ENCODE measurements at places on chromosomes 13 and 19.

- no peak for DNase-seq
These were observed 477 bp upstream of the PLEKHF1 start for GRCh38 chr19:29664753-29665214.

- DNase-seq: no peak
These were observed 64.7 kb downstream of the ZNF44 start for GRCh38 chr19:12229990-12230389.

DNA sequence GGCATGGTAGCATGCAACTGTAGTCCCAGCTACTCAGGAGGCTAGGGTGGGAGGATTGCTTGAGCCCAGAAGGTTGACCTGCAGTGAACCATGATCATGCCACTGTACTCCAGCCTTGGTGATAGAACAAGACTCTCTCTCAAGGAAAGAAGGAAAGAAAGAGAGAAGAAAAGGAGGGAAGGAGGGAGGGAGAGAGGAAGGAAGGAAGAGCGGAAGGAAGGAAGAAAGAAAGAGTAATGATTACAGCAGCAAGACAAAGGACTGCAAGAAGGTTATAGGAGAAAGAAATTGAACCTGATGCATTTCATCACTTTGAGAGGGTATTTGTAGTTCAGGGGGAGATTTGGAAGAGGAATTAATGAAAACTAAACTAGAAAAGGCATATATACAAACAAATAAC, 155.7 kb downstream of the LACC1 start:
- DNase-seq: no peak

DNA sequence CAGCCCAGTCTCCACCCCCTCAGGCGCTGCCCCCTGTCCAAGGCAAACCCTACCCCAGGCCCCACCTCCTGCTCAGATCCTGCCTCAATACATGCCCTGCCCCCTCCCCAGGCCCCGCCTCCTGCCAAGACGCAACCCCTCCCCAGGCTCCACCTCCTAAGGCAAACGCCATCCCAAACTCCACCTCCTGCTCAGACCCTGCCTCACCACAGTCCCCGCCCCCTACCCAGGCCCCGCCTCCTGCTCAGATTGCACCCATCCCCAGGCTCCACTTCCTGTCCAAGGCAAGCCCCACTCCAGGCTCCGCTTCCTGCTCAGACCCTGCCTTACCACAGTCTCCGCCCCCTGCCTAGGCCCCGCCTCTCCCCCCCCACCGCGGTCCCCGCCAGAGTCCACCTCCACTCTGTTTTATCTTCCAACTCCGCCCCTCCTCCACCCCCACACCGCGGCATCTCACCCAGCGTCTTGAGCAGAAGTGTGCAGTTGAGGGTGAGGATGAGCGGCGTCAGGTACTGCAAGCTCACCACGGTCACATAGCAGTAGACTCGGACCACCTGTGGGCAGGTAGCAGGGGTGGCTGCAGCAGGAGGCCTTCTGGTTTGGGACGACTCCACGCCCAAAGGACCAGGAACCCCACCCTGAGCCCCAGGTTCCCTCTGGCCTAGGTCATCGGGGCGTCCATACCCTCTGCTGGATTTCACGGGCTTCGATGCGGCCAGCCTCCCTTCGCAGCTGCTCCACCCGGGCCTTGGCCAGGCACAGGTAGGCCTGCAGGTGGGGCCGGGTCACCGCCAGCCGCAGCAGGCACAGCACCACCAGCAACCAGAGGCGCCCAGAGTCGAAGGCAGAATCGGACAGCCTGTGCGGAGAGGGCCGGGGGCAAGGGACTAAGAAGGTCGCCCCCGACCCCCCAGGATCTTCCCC, 17.7 kb downstream of the TMEM161A start:
- peak; percentile 15 for DNase-seq

GRCh38 chr19:1112268-1113029, 8.7 kb downstream of the GPX4 start:
- no peak for DNase-seq

- no peak for DNase-seq
These were observed 23.8 kb upstream of the KLF12 start for GRCh38 chr13:74158028-74158427.

GRCh38 chr19:10228920-10229319, 2.2 kb downstream of the S1PR2 start:
- no peak for DNase-seq

DNA sequence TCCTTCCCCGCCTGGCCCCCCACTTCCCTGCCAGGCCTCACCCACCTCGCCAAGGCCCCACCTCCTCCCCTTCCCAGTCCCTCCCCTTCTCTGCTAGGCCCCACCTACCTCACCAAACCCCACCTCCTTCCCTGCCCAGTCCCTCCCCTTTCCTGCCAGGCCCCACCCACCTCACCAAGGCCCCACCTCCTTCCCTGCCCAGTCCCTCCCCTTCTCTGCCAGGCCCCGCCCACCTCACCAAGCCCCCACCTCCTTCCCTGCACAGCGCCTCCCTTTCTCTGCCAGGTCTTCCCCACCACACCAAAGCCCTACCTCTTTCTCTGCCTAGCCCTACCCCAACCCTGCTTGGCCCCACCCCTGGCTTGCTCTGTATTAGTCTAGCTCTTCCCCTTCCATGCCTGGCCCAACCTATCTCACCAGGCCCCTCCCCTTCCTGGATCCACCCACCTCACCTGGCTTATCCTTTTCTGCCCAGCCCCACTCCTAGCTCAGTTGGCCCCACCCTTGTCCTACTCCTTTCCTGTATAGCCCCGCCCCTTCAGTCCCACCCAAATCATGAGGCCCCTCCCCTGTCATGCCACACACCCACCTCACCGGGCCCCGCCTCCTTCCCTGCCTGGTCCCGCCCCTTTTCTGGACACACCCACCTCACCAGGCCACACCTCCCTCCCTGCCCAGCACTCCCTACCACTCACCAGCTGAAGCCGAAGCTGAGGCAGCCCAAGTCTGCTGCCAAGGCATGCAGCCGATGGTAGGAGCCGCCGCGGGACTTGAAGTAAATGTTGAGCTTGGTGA, 16.2 kb downstream of the CERS1 start:
- DNase-seq: no peak

GRCh38 chr13:65540175-65540574, 1690.0 kb downstream of the PCDH9 start:
- DNase-seq: no peak

- DNase-seq: no peak
These were observed 60.9 kb downstream of the WDFY2 start for GRCh38 chr13:51645154-51645650.

DNA sequence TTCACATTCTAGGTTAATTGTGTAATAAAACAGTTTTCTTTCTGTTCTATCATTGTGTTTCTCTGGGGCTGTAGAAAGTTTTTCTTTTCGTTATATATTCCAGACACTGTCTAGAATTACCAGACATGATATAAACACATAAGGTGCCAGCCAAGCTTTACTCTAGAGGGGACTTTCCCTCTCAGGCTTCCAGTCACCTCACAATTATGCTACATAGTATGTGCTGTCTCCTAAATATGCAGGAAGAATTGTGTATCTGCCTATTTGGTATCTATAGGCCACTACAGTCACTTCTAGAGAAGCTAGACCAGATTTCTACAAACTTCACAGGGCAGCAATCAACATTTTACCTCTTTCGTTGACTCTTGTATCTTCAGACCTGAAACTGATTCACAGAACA, 14.6 kb downstream of the ZNF257 start:
- no peak for DNase-seq

- no peak for DNase-seq
These were observed 32.1 kb upstream of the SLITRK1 start for GRCh38 chr13:83914368-83914767.

DNA sequence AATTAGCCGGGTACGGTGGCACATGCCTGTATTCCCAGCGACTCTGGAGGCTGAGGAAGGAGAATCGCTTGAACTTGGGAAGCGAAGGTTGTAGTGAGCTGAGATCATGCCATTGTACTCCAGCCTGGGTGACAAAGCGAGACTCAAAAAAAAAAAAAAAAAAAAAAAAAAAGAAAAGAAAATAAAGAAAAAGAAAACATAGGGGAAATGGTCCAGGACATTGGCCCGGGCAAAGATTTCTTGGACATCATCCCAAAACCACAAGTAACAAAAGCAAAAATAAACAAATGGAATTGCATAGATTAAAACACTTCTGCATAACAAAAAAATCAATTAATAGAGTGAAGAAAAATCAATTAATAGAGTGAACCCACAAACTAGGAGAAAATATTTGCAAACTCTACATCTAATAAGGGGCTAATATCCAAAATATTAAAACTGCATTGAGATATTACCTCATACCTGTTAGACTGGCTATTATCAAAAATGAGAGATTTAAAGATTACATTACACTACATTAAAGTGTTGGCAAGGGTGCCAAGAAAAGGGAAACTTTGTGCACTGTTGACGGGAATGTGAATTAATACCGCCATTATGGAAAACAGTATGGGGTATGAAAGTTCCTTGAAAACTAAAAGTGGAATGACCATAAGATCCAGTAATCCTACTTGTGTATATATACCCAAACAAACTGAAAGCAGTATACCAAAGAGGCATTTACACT, 18.5 kb upstream of the ABCC4 start:
- no peak for DNase-seq

DNA sequence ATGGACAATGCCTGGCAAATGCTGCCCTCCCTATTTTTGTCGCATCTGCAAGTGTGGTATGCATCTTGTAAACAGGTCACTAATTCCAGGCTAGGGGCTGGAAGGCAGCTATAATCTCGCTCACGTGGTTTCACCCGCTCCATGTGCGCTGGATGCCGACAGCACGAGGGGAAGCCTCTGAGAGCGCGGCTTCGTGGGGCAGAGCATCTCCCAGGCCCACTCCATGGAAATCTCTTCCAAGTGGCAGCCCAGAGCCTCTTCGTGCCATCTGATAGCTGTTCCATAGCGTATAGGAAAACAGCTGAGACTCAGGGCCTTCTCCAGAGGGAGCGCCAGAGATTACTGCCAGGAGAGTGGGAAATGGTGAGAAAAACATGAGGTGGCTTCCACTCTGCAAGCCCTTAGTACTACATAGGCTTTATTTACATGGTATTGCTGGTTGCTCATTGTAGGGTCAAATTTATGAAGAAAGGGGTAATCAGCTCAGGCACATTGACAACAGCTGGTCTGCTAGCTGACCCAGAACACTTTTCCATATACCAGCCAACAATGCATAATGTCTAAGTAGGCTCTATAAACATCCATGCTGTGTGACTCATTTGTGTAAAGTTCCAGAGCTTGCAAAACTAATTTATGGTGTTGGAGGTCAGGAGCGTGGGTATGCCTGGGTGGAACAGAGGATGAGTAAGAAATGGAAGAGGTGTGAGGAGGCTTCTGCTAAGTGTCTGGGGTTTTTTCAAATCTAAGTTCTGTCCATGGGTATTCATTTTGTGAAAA, 165.2 kb downstream of the SHISA2 start:
- peak; percentile 32 for DNase-seq

DNA sequence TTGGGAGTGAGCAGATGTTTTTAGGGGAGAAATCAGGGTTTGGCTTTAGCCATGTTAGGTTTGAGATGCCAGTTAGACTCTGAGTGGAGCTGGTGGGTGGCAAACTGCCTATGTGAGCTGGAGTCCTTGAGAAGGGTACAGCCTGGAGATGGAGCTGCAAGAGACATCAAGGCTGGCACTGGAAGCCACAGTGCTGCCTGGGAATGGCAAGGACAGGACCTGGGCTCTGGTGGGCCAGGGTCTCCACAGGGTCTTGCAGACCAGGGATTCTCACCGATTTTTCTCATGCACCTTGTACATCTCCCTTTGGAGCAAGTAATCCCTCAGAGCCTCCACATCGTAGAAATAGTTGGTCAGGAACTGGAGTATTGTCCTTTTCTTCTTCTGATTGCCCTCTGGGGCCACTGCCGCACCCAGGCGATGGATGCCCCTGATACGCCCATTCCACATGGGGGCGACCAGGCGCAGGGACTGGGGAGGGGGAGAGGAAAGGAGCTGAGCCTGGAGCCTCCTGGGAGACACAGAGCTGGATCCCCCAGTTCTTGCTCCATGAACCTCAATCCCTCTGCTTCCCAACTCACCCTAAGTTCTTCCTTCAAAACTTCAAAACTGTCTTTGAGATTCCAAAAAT, 1.7 kb downstream of the DMAC2 start:
- no peak for DNase-seq

- DNase-seq: peak; percentile 14
These were observed 3.9 kb downstream of the ZNF266 start for GRCh38 chr19:9431475-9431874.

DNA sequence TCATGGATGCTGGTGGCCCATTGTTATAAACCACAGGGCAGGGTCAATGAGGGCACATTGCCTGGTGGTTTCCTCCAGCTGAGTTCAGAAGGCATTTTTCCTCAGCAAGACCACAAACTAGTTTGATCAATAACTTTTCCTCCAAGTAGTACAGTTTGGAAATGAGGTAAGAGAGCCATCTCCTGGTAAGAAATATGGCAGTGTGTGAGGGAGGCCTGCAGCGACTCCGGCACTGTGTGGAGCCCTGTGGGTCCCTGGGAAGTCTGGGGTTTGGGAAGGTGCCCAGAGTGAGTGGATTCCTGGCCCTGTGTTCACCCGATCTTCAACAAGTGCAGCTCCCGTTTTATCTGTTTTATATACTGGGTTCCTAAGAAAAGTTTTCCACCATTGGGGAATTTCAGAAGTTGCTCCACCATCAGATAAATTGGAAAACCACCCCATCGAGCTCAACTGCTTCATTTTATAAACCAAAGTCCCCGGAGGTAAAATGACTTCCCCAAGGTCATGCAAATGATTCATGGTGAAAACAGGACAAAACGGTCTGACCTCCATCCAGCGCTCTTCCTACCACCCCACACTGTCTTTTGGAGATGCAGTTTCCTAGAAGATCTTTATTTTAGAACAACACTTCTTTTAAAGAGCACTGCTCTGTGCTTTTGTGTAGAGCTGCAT, 148.4 kb downstream of the KATNAL1 start:
- DNase-seq: no peak

DNA sequence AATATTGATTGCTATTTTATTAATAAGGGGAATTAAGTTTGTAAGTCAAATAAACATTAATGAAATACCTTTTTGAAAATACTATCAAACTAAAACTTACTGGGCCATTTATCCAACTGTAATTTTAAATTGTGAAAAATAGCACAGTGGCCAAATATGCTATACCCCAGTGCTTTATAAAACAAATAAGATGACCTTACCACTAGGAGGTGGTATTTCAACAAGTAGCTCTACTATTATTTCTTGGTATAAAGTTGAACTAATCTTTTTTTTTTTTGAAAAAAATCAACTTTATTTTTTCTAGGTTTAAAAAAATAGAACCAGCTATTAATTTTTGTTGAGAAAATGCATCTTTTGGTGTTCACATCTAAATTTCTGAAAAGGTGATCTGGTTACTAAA, 14.7 kb downstream of the LACC1 start:
- DNase-seq: no peak

GRCh38 chr19:35935911-35936737, at the start of gene LRFN3:
Gene LRFN3 (plus strand): TSS chr19:35936374. CDS start chr19:35939426, 3,052 bp downstream.
- peak; percentile 92 for DNase-seq

- no peak for DNase-seq
These were observed 4.8 kb upstream of the ZNF253 start for GRCh38 chr19:19860756-19861390.

- DNase-seq: no peak
These were observed 622.4 kb downstream of the DCT start for GRCh38 chr13:93857126-93857525.

DNA sequence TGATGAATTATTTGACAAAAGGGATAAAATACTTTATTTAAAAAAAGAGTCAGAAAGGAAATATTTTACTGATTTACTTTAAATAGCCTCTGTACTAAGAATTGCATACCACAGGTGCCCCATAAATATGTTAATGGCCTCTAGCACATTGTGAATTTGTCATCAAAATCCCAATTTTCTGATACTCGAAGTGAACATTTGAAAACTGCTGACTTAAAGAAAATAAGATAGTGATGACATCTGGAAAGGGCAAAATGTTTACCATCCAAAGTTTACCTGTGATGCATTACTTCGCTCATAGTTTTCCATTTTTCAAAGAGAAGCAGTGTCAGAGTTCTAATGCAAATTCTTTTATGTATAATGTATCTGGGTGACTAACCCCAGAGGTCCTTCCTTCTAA, 455.4 kb downstream of the KLF5 start:
- DNase-seq: no peak

Measured in urothelium cell line (cell line).